ENCODE measurements at places on chromosomes 3 and 15.

- no peak for DNase-seq
Measured at GRCh38 chr3:15151166-15151565, 52.2 kb upstream of the RBSN start.

GRCh38 chr3:87710028-87710427 is 348.8 kb downstream of the CGGBP1 start:
- no peak for DNase-seq

DNA sequence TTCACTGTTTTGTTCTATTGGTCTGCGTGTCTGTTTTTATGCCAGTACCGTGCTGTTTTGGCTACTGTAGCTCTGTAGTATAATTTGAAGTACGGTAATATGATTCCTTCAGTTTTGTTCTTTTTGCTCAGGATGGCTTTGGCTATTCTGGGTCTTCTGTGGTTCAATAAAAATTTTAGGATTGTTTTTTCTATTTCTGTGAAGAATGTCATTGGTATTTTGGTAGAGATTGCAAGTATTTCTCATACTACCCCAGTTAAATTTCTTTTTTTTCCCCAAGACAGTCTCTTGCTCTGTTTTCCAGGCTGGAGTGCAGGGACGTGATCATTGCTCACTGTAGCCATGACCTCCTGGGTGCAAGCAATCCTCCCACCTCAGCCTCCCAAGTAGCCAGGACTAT is 53.4 kb downstream of the STARD9 start:
- no peak for DNase-seq

DNA sequence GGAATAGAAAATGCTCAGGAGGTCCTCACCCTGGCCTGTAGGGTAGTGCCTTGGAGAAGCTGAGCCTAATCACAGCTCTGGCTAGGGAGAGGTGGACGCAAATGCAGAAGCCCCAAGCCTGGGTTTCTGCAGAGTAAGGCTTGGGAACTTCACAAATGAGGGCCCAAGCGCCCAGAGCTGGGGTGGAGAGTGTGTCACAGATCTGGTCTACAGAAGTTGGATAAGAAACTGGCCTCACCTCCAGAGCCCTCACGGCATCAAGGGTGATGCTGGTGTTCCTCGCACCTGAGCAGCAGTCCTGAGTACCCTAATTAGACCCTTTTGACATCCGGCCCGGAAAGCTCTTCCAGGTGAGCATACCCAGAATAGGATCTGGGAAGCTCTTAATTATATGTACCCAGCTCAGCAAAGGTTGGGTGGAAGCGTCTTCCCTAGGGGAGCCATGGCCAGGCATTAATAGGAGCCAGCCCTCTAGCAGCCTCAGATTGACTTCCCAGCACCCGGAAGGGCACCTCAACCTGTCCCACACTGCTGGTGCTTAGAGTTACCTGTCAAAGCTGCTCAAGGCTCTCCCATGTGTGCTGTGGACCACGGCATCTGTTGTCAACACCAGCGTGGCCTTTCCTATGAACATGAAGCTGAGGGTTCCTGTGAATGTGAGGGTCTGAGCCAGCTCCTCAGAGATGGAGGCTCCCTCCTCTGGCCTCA is 31.8 kb downstream of the RBM5 start:
- no peak for DNase-seq

- DNase-seq, result no peak
Measured at GRCh38 chr3:178850450-178851190, 221.0 kb downstream of the ZMAT3 start.

GRCh38 chr15:93235926-93236780 is 147.1 kb upstream of the RGMA start:
- DNase-seq, result no peak

DNA sequence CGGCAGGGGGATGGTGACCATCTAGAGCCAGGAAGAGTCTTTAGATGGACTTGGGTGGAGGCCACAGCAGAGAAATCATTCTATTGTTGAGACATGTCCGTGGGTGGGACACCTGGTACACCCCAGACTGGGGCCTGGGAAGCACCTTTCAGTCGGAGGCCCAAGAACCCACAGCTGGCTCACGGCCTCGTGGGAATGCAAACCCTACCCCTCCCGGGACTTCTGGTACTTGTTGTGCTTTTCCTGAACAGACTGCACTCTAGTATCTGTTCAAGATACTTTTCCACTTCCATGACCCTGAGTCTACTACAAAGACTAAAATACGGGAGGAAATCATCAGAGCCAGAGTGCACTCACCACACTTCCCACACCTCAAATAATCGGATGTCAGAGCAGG is 60.7 kb downstream of the BDH1 start:
- DNase-seq, result no peak

DNA sequence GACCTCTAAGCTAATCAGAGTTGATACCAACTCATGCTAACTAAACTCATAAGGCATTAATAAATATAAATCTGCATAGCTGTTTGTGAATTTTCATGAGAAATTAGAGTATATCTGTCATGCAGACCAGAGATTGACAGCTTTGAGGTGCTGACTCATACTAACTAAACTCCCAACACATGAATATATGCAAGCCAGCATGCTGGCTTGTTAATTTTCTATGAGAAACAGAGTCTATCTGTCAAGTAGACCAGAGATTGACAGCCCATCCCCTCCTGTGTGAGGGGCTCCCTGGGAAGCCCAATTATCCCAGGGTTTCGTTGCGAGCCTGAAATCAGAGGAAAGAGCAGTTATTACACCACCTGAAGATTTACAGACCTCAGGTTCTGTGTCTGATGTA is 69.3 kb downstream of the CD47 start:
- no peak for DNase-seq
